ENCODE measurements at places on chromosomes 3 and 15.

DNA sequence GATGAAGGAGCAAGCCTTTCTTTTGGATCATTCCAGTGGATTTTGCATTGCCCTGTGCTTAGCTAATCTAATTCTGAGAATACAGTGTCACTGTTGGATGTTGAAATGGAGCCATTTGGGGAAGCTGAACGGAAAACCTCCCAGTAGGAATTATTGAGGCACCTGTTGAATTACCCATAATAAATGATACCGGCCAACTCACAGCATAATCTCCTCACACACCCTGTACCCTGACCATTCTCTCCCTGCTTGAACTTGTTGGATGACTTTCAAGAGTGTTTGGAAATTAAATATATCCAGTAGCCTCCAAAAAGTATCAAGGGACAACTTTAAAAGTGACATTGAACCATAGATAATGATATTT, 171.4 kb upstream of the HES1 start:
- DNase-seq = no peak

DNA sequence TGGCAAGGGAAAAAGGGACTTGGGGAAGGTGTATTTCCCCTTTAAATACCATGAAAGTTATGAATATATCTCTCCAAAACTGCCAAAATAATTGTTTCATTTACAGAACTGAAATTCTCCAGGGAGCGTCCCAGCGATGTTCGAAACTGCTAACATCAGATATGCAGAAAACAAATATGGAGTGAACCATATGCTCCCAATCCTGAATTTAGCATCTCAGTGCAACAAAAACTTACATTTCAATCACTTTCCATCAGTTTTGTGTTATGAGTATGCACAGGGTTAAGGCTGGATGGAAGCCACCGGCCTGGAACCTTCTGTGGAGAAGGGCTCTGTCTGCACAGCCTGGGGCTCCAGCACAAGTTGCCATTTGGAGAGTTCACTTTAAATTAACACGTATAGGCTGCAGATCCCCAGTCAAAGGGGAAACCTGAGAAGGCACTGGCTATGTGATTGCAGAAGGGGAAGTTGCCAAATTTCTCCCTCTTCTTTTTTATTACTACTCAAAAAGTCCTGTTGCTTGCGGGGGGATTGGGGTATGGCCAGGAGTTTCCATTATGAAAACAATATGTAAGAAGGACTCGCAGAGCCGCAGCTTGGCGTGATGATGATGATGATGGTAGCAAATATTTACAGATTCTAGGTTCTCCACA, 56.9 kb upstream of the FOXP1 start:
- DNase-seq = no peak

DNA sequence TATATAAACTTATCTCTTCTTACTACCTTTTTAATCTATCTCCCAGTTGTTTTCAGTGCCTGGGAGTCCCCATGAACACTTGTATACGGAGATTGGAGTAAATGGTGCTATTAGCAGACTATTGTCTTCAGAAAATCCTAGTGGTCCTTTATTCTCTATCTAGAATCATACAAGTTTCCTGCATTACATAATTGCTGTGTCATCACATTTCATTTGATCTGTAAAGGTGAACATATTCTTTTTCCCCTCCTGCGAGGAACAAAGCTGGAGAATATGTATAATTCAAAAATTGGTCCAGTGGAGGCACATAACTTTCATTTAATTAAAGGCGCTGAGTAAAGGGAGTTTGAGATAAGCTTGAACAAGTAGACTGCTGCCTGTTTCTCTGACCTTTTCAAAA, 324.8 kb downstream of the FEZF2 start:
- no peak for DNase-seq

GRCh38 chr3:114411811-114412803, 118.3 kb downstream of the TIGIT start:
- peak; percentile 54 for DNase-seq

GRCh38 chr3:161026612-161027510, 78.3 kb downstream of the B3GALNT1 start:
- no peak for DNase-seq

GRCh38 chr3:170524073-170524472, 61.8 kb downstream of the SLC7A14 start:
- DNase-seq = no peak

DNA sequence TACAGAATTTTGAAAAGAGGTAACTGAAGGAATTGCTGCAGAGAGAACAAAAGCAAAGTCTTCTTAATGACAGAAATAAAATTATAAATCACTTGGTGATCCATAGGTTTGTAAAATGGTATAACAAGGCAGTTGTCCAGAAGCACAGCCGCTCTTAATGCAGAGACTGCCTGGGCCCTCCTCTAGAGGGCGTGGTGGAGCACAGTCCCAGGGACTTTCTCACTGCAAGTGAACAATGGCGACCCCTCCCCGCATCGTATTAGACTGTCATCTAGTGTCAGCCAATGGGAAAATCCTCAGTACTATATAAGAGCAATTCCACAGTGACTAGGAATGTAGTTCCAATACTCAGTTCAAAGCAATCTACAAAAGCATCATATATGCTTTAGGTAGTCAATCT, 26.4 kb upstream of the ZBED2 start:
- DNase-seq = no peak

Data from fibroblast of gingiva (primary cell).